ENCODE measurements at places on chromosomes 5 and 9. TPM values are rescaled to one million over a fixed set of nuclear protein-coding genes. Genes with fewer than 3 reads are reported as not detected.

Gene ACSL6
- 0.18 TPM for polyA plus RNA-seq

Gene WDR31
- 2.3 TPM for polyA plus RNA-seq

Gene OMD
- polyA plus RNA-seq, result not detected

Gene TMEM252
- polyA plus RNA-seq, result not detected

Gene KCNV2
- not detected for polyA plus RNA-seq

Gene CEP120
- polyA plus RNA-seq, result 8.4 TPM

Gene NDUFA8
- polyA plus RNA-seq, result 90.9 TPM
